ENCODE measurements at places on chromosomes 2 and 18. TPM values are rescaled to one million over a fixed set of nuclear protein-coding genes. Genes with fewer than 3 reads are reported as not detected.
A peak's percentile ranks its signal among the peaks of the same experiment; 100 is the strongest.

- DNase-seq = no peak
Observed at GRCh38 chr2:127713562-127713961, 12.3 kb downstream of the SFT2D3 start.

DNA sequence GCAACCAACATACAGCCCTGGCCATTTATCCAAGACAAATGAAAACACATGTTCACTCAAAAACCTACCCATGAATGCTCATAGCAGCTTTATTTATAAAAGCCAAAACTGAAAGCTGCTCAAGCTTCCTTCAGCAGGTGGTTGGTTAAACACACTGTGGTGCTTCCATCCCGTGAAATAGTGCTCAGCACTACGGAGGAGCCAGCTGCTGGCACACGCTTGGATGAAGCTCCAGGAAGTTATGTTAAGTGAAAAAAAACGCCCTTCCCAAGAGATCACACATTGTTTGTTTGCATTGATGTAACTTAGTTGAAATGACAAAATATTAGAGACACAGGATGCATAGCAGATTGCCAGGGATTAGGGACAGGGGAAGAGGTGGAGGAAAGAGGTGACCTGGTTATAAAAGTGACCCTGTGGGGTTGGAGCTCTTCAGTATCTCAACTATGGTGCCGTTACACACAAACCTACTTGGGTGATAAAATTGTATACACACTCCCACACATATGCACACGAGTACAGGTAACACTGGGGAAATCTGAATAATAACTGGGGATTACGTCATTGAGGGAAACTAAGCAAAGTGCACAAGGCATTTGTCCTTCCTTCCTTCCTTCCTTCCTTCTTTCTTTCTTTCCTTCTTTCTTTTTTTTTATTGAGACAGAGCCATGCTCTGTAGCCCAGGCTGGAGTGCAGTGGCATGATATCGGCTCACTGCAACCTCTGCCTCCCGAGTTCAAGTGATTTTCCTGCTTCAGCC is 6.2 kb upstream of the ALPG start:
- no peak for DNase-seq

SIGLEC15 gene
- total RNA-seq = 9.1 TPM

DNA sequence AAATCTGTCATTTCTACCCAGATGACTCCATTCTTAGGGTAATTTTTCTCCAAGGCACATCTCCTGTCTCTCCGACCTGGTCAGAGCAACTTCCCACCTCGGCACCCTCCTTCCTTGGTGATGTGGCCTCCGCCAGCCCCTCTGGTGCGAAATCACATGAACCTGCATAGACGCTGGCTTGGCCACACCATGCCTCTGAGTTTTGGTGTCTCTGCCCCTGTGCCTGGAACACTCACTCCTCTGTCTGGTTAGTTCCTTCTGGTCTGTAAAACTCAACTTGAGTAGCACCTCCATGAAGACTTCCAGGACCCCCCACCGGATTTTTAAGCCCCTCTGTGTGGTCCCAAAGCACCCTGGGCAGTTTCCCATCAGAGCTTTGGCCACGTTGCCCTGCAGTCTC is 83.2 kb upstream of the OTOS start:
- no peak for DNase-seq

- DNase-seq = peak; percentile 55
Observed at GRCh38 chr18:24488824-24489493, 28.5 kb downstream of the HRH4 start.

ADD2 gene
- total RNA-seq = 79.9 TPM

SETBP1 gene
- 2.1 TPM for total RNA-seq

DNA sequence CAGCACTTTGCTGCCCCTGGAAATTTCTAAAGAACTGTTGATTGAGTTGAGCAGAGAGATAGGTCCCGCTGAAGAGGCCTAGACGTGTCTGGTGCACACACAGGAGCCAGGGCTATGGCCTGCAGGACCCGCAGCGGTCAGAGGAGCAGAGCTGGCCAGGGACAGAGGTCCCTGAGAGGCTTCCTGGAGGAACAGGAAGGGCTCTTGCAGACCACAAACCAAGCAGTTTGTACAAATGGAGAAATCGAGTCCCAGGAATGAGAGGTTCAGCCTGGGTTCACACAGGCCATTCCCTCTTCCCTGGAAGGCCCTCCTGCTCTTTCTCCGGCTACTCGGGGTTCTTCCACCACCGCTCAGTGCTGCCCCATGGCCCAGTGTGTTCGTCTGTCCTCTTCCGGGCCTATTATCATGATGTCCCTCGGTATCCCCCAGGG is 1.2 kb upstream of the BIN1 start:
- DNase-seq = no peak

DNA sequence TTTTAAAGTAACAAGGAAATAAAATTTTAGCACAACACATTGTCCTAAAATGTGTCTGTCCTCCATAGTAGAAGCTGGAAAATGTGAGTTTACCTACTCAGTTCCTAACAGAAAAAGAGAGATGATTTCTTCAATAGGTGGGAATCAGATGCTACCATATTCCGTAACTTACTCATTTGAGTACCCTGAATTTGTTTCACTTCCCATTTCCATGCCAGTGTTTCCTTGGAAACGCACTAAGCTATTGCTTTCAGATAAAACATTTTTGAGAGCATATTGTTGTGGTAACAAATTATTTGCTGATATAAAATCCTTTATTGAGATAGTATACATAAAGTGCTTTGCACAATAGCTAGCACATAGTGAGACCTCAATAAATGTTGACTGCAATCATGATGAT is 137.5 kb upstream of the BARD1 start:
- DNase-seq = no peak

GPR155 gene
- 3.5 TPM for total RNA-seq

GRCh38 chr2:10185755-10186154 is 63.2 kb downstream of the RRM2 start:
- no peak for DNase-seq

ERFE gene
- 13.1 TPM for total RNA-seq

IL1RL1 gene
- total RNA-seq = not detected

GRCh38 chr2:196137271-196137670 is 34.1 kb downstream of the STK17B start:
- no peak for DNase-seq

LIPG gene
- total RNA-seq = 0.43 TPM

GRCh38 chr2:145644820-145645302 is 1124.9 kb upstream of the ZEB2 start:
- peak; percentile 66 for DNase-seq

DNA sequence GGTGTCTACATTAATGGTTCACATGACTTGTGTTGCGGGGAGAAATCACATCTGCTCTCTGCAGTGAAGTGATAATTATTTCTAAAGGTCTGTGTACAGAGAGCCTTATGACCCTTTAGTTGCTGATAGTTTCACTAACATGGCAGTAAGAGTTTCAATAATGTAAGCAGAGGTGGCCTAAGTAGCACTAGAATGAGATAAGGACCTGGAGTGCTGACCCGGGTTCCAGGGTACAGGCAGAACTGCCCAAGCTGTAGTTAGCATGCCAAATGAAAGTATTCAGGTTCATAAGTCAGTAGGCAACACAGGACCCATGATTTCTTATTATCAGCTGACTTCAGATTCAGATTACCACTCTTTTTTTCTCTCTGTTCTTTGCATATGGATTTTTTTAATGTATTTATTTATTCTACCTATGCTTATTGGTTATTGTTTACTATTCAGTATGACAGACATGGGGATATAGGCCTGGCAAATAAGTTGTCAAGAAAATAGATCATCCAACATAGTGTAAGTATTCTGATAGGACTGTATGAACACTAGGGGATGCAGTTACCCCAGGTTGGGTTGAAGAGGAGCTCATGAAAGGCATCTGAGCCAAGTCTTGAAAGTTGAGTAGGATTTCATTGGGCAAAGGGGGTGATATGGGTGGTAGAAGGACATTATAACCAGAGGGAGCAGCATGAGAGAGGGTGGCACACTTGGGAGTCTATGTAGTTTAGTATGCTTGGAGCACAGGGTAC is 105.2 kb downstream of the CCDC85A start:
- no peak for DNase-seq

ATOH8 gene
- total RNA-seq = 3.8 TPM

- peak; percentile 96 for DNase-seq
Observed at GRCh38 chr2:234840336-234840735, 111.5 kb upstream of the SH3BP4 start.

GRCh38 chr18:32335228-32335627 is 135.5 kb downstream of the GAREM1 start:
- no peak for DNase-seq

GRB14 gene
- 3.8 TPM for total RNA-seq
